Osteocyte (in vitro differentiated cells): ENCODE measurements at places on chromosomes 3 and 15.

DNA sequence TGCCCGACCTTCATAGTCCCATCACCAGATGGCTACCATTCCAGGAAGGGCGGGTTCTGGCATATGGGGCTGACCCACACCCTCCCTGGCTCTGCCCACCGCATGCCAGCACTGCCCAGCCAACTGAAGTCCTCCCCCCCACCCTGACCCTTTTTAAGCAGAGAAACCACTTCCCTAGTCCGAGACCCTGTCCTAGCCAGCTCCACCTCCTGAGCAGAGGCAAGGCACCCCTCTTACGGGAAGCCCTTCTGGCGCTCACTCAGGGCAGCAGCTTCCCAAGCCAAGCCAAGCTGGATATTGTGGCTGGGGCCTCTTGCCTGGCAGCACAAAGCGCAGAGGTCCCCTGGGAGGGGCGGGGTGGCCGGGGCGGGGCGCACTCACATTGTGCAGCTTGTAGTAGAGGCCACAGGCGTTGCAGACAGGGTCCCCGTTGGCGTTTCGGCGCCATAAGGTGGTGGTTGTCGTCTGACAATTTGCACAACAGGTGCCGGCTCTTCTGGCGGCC, 11.5 kb downstream of the GATA2 start:
- DNase-seq, result no peak
- H3K27ac ChIP-seq, result no peak overlapping the region
- H3K36me3 ChIP-seq, result no peaks in the 10 kb centered on the region
- peaks cover 23% of the 10 kb centered on the region for H3K4me1 ChIP-seq
- H3K4me3 ChIP-seq, result no peak overlapping the region
- H3K27me3 ChIP-seq, result peaks cover 14% of the 10 kb centered on the region

DNA sequence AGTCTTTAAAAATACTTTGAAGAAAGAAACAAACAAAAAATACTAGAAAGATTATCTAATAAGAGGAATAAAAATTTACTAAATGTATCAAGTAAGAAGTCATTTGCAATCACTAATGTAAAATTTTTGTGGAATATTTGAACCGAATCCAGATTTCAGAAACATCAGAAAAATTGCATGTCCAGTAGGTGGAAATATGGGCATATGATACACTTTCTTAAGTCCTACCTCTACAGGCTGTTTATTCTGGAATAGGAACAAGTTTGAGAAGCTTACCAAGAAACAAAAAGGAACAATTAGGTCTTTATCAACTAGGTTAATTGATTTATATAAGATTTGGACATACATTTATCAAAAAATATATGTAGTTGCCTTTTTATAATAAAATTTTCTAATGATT, 292.9 kb upstream of the ROBO1 start:
- no peak overlapping the region for H3K4me3 ChIP-seq
- no peak for DNase-seq
- H3K27ac ChIP-seq, result no peak overlapping the region

DNA sequence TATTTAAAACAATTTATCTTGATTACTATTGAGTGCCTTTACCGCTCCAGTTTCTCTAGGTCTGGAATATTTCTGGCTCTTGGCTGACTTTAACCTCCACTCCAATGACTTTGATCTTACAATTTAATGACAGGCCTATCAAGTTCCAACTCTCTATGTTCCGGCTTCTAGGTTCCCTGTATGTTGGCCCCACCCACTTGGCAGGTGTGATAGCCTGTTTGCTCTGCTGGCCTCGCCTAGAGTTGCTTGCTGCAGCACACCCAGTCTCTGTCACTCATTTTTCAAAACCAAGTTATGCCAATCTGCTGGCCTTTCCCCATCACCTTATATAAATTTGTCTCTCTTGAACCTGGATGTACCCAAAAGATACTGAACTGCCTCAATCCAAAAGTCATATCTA, 428.0 kb downstream of the ROBO1 start:
- no peak for DNase-seq
- no peaks in the 10 kb centered on the region for H3K36me3 ChIP-seq
- no peak overlapping the region for H3K27ac ChIP-seq
- no peaks in the 10 kb centered on the region for H3K27me3 ChIP-seq

- H3K27ac ChIP-seq, result no peak overlapping the region
- H3K36me3 ChIP-seq, result peaks cover 7% of the 10 kb centered on the region
- H3K27me3 ChIP-seq, result no peaks in the 10 kb centered on the region
These were observed 73.3 kb downstream of the TRANK1 start for GRCh38 chr3:36871379-36872126.

- no peaks in the 10 kb centered on the region for H3K36me3 ChIP-seq
- no peak for DNase-seq
- H3K27me3 ChIP-seq, result no peaks in the 10 kb centered on the region
- peaks cover 16% of the 10 kb centered on the region for H3K4me1 ChIP-seq
- H3K4me3 ChIP-seq, result no peak overlapping the region
These were observed 402.0 kb upstream of the GOLIM4 start for GRCh38 chr3:168497741-168498140.

DNA sequence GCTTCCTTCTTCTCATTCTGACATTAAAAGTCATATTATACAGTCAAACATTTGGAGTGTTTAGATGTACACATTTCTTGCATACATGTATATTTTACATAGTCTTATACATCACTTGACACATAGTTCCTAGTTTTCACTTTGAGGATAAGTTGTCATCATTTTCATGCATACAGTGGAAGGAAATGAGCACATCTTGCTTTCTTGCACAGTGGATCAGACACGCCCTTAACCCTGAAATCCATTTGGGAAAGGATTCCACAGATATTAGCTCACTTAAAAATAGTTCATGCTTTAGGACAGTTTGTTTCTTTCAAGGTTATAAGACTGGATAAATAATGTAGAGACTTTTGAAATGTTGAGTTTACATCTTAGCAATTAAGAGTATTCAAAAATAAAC, 148.6 kb upstream of the MME start:
- H3K36me3 ChIP-seq, result no peaks in the 10 kb centered on the region
- no peak overlapping the region for H3K4me3 ChIP-seq
- H3K27me3 ChIP-seq, result no peaks in the 10 kb centered on the region
- H3K27ac ChIP-seq, result no peak overlapping the region
- H3K4me1 ChIP-seq, result peaks cover 9% of the 10 kb centered on the region

DNA sequence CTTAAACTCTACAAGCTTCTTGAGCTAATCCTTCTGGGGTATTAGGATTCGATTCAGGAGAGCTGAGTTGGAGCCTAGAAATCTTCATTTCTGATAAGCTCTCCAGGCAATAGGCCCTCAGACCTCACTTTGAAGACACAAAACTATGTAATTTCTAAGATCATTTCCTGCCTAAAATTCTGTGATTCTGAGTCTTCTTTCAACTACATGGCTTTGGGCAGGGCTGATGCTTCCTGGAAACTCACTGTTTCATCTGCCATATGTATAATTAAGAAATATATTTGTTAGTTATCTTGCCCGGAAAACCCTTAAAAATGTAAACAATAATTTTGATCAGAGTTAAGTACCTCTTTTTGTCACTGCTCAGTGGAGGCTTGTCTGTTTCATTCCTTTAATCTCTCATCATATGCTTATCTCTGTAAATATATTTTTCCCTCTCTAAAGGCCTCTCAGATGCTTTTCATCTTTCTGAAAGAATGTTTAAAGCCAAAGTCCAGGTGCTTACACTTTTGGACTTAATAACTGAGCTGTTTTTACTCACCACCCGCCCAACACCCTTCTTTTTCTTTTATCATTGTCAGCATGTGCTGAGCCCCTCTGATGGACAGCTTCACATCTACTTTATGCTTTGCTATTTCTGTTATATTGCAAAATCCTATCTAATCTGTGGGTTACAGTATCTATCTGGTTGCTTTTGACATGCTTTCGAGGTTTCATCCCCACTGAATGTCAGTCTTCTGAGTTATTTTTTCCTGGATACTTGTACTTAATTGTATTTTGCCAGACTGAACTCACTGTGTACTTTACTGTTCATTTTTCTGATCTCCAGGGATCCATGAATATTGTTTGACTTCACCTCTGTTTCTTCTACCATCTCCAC, 38.2 kb downstream of the FILIP1L start:
- no peak for DNase-seq
- no peak overlapping the region for H3K4me3 ChIP-seq
- H3K27ac ChIP-seq, result peak overlapping the region; percentile 58
- peaks cover 66% of the 10 kb centered on the region for H3K4me1 ChIP-seq
- peaks cover 2% of the 10 kb centered on the region for H3K36me3 ChIP-seq
- no peaks in the 10 kb centered on the region for H3K27me3 ChIP-seq

- DNase-seq, result no peak
- H3K4me3 ChIP-seq, result no peak overlapping the region
These were observed 27.5 kb downstream of the MASP1 start for GRCh38 chr3:187264021-187264420.
